ENCODE measurements at places on chromosomes 2 and 18.

DNA sequence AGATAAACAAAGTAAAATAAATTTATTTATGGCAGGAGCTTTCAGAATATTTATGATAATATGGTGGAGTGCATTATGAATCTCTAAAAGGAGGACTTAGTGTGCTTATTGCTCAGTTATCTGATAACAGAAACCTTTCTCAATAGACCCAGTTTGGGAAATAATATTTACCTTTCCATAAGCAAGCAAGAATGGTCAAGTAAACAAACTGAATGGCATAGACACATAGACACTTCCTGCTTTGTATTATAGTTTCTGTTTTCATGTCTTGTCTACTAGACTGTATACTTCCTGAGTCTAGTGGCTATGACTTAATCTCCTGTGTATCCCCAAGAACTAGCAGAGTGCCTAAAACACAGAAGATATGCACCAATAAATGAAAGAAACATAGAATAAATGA, 87.8 kb downstream of the UPP2 start:
- DNase-seq = no peak

GRCh38 chr2:144456680-144457079, 63.2 kb downstream of the ZEB2 start:
- DNase-seq = no peak

DNA sequence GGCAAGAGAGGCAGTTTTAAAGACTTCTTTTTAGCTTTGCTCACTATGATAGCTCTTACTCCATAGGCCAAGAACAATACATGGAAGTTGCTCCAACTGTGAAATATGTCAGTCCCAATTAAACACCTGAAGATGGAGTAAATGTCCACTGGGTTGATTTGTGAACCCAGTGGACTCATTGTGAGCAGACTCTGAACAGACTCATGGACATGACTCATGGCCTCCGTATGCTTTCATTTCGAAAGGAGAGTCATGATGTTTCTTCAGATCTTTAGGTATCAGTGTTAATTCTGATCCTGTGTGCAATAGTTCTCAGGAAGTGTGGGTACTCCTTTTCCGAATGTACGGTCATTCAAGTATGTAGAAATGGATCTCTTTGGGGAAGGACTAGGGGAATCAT, 5.4 kb upstream of the CWC22 start:
- DNase-seq = no peak

DNA sequence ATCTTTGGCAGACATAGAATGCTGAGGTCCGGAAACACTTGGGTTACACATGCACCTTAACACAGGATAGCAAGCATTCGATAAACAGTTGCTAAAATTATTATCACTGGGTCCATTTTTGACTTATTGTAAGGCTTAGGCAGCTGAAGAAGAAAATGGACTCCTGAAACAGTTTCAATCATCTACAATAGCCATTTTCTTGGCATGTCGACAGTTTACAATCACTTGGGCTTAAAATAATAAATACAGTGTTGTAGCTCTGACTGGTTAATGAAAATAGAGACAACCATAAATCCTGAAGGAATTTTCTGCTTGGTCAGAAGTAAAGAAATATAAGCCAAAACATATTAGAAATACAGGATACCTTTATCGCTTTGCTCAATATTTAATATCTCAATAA, 169.2 kb downstream of the XIRP2 start:
- DNase-seq = no peak

DNA sequence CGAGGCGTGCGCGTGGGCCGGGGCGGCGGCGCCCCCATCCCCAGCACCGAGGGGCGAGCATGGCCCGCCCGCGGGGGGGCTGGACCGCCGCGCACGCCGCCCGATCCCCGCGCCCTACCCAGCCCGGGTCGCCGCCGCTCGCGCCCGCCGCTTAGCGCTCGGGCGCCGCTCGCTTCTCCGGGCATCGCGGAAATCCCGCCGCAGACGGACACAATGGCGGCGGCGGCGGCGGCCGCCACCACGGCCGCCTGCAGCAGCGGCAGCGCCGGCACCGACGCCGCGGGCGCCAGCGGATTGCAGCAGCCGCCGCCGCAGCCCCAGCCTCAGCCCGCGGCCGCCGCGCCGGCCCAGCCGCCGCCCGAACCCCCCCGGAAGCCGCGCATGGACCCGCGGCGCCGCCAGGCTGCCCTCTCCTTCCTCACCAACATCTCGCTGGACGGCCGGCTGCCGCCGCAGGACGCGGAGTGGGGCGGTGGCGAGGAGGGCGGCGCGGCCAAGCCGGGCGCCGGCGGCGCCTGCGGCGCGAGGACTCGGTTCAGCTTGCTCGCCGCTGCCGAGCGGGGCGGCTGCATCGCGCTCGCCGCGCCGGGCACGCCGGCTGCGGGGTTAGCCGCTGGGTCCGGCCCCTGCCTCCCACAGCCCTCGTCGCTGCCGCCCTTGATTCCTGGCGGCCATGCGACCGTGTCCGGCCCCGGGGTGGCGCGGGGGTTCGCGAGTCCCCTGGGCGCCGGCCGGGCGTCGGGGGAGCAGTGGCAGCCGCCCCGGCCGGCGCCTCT, 453 bp downstream of the CABLES1 start:
- peak; percentile 56 for DNase-seq

DNA sequence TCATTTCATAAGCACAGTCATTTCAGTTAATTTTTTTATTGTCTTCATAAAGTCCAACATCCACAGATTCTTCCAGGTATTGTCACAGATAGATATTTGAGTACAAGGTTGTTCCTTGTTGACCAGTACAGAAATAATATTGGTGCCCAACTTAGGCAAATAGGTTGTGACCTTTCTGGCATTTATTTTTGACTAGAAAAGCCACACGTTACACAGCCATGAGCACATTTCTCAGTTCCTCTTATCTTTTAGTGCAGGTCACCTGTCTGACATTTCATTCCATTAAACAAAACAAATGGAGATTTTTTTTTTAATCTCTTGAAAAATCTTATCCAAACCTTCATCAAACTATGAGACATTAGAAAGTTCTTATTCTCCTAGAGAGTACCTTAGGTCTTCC, 428.8 kb downstream of the ZNF521 start:
- no peak for DNase-seq

DNA sequence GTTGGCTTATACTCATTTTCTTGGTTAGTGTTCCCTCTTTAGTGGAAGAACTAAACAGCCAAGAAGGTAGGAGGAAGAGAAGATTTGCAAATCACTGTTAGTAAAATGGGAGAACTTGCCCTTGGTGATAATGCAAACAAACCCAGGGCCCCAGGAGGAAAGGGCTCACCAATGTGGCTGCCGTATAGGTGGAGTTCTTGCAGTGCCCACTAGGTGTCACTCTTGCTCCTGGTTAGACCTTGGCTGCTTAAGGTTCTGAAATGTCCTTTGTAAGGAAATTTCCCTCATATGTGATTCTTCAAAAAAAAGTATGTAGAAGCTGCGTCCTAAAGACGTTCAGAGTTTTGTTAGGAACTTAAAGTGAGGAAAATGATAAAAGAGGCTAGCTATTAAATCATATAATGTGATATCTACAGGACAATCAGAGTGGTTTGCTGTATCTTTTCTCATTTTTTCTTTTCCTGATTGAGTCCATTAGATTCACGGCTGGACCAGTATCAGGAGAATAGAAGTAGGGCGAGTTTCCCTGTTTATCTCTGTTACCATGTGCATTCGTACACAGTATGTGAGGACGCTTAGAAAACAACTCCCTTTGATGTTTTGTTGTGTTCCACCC, 48.6 kb downstream of the RPIA start:
- peak; percentile 70 for DNase-seq

Measured in activated CD4-positive, CD25-positive, alpha-beta regulatory T cell treated with anti-CD3 and anti-CD28 coated beads, Interleukin-2, amount 50 U/mL, for 72 hours (primary cell).